Activated CD8-positive, alpha-beta memory T cell treated with anti-CD3 and anti-CD28 coated beads for 1 hour (primary cell): ENCODE measurements at places on chromosomes 4 and X.

- no peak for DNase-seq
Measured at GRCh38 chr4:55611358-55612059, 19.5 kb upstream of the PDCL2 start.

- no peak for DNase-seq
Measured at GRCh38 chrX:48749182-48749581, 12.4 kb upstream of the GLOD5 start.

DNA sequence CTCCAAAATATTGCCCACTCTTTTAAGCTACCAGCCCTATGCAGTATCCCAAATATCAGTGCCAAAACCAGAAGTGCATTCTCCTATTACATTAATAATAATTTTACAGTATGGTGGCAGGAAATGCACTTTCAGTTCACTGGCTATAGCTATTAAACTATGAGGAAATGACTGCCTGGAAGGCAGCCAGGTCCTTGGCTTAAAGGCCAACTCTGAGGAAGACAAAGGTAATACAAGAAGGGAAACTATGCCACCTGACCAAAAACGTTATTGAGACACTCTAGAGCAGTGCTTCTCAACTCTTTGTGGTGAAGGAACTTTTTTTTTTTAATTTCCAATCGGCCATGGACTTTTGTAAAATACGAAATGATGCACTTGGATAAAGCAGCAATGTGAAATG lies 133.6 kb upstream of the VAMP7 start:
- DNase-seq = no peak

- DNase-seq = no peak
Measured at GRCh38 chr4:109708990-109709389, 5.7 kb upstream of the CASP6 start.

GRCh38 chr4:113645771-113646441 lies 115.6 kb downstream of the CAMK2D start:
- DNase-seq = no peak

GRCh38 chrX:40470830-40471429 lies 109.8 kb upstream of the ATP6AP2 start:
- no peak for DNase-seq

DNA sequence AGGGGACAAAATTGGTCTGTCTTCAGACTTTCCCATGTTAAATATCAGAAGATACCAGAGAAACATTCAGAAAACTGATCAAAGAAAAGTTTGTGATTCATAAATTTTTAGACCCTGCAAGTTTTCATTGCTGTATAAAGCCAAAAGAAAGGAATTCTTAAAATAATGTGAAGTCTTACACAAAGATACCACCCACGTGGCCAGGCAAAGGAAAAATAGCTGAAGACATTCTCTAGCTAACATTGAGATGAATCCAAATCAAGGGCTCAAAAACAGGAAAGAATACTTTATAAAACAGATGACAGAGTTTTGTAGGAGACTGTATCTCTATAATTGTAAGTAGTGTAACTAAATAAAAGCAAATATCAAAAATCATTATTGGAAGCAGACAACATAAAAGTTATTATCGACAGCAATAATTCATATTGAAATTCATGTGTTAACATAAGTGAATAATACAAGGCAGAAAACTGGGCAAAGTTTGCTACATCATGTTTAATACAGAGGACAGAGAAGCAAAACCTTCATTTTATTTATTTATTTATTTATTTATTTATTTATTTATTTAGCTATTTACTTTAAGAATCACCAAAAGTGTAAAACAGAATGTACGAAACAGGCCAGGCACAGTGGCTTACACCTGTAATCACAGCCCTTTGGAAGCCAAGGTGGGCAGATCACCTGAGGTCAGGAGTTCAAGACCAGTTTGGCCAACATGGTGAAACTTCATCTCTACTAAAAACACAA lies 204.6 kb upstream of the SLIT2 start:
- DNase-seq = no peak

DNA sequence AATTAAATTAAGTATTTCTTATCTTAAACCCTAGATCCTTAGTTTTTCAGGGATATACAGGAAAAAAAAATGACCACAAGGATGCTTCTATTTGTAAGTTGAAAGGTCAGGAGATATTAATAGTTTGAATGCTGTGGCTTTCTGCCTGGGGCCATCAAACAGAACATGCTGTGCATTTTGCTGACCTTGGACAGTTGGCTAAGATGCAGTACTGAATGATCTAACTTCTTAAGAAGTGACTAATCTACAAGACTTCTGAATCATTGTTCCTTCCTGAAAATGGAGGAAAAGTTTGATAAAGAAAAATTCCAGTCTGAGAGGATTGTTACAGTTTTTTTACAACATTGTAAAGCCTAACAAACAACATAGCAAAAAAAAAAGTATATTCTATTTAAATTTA lies 237.8 kb upstream of the JADE1 start:
- DNase-seq = no peak

- no peak for DNase-seq
Measured at GRCh38 chr4:74555843-74556242, 110.9 kb downstream of the AREG start.

GRCh38 chr4:105837037-105837436 lies 58.2 kb upstream of the NPNT start:
- no peak for DNase-seq

GRCh38 chr4:145775406-145775805 lies 95.5 kb downstream of the C4orf51 start:
- no peak for DNase-seq

DNA sequence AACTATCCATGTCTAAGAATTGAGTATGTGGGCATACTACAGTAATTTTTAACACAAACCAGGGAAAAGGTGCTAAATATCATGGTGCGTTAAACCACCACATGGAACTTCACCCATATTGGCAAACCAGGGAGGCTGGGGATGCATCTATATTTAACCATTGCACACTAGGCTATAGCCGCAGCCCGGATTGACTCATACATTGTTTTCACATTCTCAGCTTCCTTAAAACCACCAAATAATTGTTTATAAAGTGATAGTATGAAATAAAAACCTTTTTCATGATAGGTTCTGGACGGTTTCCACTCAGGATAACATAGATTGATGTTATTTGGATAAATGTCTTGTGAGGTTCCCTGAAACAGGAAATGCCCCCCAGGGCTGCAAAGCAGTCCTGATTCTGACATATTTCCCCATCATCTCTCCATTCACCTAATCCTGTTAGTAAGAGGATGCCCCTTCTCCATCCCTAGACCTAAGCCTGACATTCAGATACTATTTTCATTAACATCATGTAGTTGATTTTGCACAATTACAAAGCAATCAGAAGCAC lies 7.9 kb downstream of the COL25A1 start:
- DNase-seq = no peak

GRCh38 chrX:153538424-153538823 lies 21.0 kb downstream of the ATP2B3 start:
- no peak for DNase-seq

GRCh38 chr4:174141876-174142275 lies 141.6 kb downstream of the FBXO8 start:
- DNase-seq = no peak

DNA sequence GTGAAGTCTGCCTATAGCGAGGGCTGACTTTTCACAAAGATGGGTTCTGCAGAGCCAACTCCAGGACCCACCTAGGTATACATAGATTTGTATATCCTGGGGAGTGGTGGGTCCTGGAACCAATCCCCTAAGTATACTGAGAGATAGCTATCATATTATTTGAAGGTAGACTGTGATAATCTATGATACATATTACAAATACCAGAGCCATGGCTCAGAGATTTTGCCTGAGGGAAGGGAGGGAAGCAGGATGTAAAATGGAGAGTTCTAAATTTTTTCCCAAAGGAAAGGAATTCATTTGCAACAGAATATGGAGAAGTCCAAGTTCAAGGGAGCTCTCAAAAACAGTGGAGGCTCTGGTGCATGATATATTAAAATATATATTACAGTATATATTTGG lies 7.2 kb downstream of the TCEAL3 start:
- no peak for DNase-seq

DNA sequence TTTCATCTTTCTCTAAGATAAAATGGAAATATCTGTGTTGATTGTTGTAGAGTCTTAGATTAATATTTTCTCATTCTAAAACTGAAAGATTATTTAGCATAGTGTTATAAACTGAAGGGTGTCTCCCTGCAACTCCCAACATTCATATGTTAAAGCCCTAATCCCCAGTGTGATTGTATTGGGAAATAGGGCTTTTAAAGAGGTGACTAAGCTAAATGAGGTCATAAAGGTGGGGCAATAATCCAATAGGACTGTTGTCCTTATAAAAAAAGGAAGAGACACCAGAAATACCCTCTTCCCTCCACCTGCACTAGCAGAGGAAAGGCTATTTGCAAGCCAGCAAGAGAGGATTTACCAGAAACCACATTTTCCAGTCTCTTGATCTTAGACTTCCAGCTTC lies 1626.4 kb downstream of the C4orf33 start:
- no peak for DNase-seq

- DNase-seq = no peak
Measured at GRCh38 chr4:2911868-2912267, 51.3 kb downstream of the NOP14 start.

DNA sequence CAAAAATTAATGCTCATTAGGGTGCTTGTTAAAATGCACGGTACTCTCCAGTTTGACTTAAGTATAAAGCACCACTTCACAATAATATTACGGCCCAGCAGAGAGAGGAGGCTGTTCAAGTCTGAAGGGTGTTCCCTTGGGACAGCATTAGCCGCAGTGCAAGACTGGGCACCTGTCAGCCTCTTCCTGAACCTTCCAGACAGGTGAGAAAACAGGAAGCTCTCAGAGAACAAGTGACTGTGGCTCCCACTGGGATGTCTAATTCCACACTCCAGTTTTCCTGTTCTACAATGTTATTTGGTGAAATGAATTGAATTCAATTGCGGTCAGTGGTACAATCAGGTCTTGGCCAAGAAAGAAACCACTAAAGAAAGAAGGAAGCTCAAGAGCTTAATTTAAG lies 414.4 kb downstream of the SMARCA1 start:
- DNase-seq = no peak

GRCh38 chrX:154125391-154126040 lies 18.5 kb upstream of the OPN1LW start:
- DNase-seq = no peak

DNA sequence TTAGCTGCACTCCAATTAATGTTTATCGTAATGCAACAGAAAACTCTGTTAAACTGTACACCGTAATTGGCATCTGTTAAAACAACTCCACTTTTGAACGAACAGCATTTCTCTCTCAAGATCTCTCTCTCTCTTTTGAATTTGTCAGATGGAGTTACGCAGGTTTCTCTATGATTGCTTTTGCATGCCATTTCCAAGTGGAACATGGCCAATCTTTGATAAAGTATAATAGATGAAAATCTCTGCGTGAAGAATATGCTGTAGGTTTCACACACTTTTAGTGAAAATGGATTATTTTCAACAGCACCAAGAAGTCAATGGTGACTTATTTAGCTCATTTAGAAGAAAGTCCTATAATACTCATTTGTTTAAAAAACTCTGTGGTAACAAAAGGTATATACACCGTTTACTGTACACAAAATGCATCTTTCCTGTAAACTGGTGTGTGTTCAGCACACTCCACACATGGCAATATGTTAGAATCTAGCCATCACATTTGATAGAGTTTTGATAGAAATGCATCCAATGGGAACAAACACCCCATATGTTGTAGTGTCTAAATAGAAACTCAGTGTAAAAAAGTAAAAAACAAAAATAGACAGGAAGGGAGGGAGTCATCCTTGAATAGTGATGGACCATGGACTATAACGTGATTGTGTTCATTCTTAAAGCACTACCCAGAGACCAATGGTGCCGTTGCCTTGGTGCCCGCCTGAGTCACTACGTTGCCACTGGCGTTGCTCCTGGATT lies 5.8 kb upstream of the FGFBP2 start:
- no peak for DNase-seq

GRCh38 chr4:123785538-123785937 lies 388.9 kb downstream of the SPRY1 start:
- no peak for DNase-seq

DNA sequence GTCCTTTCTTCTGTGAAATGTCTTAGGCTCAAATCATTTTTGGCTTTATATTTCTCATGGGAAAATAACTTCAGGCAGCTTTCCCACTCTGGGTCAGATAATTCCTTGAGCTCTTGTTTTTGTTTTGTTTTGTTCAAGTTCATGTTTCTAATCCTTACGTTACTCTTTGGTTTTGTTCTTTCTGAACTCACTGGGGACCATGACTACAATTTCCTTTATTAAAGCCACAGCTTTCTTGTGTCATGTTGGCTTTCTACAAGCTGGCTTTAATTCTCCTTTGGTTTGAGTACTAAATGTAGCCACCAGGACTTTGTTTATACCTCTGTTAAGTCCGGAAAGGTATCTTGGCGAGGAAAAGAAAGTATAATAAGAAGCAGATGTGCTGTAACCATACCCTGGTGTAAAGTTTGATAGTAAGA lies 30.8 kb upstream of the ANXA3 start:
- DNase-seq = no peak

- no peak for DNase-seq
Measured at GRCh38 chr4:147044241-147044640, 98.6 kb upstream of the TTC29 start.

DNA sequence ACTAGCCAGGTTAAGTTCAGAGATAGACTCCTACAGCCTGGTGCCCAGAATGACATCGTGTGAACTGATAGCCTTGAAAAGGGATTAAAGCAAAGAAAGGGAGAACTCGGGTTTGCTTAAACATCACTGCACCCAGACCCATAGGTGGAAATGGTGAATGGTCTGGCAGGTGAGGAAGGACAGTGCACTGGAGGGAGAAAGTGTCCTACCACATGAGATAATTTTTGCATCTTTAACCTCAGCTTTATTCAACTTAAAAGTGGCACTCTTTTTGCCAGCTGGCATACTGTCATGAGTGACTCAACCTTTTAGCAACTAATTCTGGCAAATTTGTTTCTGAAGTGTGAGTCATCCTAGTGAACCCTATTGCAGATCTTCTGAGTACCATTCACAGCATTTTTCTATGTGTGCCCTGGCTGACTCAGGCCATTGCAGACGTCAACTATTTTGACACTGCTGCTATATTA lies 53.0 kb upstream of the DAPP1 start:
- no peak for DNase-seq

DNA sequence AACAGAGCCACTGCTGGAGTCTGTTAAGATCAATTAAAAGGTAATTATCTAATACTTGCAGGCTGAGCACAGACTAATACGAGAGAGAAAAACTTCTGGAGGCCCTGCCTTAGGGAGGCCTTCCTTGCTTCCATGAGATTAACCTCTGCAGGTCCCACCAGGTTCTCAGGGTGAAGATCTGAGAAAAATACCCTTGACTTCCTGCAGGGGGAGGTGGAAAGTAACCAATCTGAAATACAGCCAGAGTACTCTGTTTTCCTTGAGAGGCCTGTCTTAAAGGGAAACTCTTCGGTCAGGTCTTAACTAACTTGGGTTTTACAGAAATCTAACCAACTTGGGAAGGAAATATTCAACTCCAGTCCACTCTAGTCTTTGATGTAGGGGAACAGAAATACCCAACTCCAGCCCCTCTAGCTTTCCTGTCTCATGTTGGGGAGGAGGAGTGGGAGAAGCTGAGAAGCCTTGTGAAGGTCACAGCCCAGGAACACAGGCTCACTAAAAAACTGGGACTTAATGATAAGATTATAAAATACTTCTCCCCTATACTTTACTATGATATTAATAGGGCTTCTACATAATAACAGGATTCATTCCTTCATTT lies 77.1 kb downstream of the TBCK start:
- no peak for DNase-seq

- DNase-seq = no peak
Measured at GRCh38 chr4:8847764-8848163, 23.9 kb downstream of the HMX1 start.

- DNase-seq = no peak
Measured at GRCh38 chrX:101619364-101619763, 1.6 kb upstream of the ARMCX6 start.

GRCh38 chr4:133058701-133059100 lies 90.4 kb upstream of the PCDH10 start:
- DNase-seq = no peak

GRCh38 chr4:125992891-125993290 lies 678.1 kb downstream of the FAT4 start:
- DNase-seq = no peak
